ENCODE measurements at places on chromosomes 13 and 19. TPM values are rescaled to one million over a fixed set of nuclear protein-coding genes. Genes with fewer than 3 reads are reported as not detected.

- DNase-seq: no peak
Observed at GRCh38 chr19:35565016-35565856, 1.8 kb upstream of the ATP4A start.

GRCh38 chr19:51382004-51382403 is 5.8 kb downstream of the LIM2 start:
- no peak for DNase-seq

DNA sequence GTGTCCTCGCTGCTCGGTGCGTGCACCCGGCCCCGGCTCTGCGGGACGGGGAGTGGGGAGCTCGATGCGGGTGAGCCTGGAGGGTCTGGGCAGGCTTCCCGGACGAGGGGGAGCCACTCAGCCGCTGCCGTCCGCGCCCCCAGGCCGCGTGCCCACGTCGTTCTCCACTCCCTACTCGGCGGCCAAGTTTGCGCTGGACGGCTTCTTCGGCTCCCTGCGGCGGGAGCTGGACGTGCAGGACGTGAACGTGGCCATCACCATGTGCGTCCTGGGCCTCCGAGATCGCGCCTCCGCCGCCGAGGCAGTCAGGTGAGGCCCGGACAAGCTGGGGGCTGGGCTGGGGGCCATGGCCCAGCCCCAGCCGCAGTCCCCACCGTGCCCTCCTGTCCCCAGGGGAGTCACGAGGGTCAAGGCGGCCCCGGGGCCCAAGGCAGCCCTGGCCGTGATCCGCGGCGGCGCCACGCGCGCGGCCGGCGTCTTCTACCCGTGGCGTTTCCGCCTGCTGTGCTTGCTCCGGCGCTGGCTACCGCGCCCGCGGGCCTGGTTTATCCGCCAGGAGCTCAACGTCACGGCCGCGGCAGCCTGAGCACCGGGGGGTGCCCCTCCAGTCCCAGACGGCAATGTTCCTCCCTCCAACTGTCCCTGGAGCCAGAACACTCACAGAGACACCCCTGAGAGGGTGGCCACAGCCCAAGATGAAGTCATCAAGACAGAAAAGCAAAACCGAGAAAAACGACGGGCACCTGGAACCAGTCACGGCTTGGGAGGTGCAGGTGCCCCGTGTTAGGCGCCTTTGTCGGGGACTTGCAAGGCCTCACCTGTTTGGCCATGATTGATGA is 2.5 kb upstream of the RPL36 start:
- no peak for DNase-seq

- peak; percentile 53 for DNase-seq
Observed at GRCh38 chr13:51584731-51585672, 740 bp downstream of the WDFY2 start.

TIMM44 gene
- 95.9 TPM for total RNA-seq

DNA sequence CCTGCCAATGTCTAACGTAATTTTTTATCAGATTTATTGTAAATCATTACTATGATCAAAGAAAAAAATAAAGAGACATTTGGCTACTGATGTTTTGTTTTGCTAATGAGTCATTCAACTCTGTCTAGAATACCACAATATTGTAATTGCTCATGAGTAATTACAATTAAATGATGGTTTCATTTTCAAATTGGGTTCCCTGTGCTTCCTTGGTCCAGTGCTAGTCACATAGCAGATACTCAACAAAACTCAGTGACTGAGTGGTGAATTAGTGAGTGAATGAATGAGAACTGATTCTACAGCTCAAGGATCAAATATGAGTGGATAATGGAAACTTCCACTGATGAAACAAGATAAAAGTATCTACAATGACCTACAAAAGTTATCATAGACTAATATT is 304.7 kb downstream of the POU4F1 start:
- DNase-seq: no peak

ADGRE2 gene
- not detected for total RNA-seq

- no peak for DNase-seq
Observed at GRCh38 chr13:101660711-101661110, 208.2 kb downstream of the ITGBL1 start.

- no peak for DNase-seq
Observed at GRCh38 chr13:105144020-105144419, 1391.4 kb downstream of the EFNB2 start.

DNA sequence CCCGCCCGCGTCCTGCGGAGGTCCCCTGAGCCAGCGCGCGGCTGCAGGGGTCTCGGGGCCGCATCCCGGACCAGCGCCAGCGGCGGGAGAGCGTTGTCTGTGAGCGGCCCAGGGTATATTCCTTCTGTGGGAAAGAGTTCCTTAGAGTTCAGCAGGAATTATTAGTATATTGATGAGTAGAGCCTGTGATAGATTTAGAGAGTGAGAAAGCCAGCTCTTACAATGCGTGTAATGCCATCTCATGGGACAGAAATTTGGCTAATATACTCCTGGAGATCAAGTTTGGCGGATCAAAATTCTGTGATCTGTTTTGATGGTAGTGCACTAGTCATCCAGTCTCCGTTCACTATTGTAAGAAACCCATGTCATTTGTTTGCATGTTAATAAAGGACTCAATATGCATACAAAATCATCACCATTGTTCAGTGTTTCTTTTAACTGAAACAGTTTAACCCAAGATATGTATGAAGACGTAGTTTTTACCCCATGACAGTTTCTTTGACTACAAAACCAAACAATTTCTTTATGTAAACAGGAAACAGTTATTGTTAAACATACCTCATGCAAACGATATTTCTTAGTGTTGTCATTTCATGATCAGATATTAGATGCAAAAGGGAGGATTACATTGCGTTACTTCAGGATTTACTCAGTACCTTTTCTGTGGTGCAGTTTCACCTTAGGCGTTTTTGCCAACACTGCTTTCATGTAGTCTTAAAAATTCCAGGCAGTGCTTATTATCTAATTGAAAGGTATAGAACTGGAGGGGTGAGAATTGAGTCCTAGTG is 9.9 kb downstream of the TNFRSF19 start:
- DNase-seq: no peak

- DNase-seq: no peak
Observed at GRCh38 chr13:30463787-30464495, 1.8 kb downstream of the HMGB1 start.

- no peak for DNase-seq
Observed at GRCh38 chr13:82654861-82655855, 1227.1 kb downstream of the SLITRK1 start.

GRCh38 chr19:56291867-56292266 is 19.3 kb downstream of the EDDM13 start:
- no peak for DNase-seq

GRCh38 chr13:77776704-77777103 is 79.2 kb downstream of the SLAIN1 start:
- no peak for DNase-seq

COL4A2 gene
- total RNA-seq: 159 TPM

DNA sequence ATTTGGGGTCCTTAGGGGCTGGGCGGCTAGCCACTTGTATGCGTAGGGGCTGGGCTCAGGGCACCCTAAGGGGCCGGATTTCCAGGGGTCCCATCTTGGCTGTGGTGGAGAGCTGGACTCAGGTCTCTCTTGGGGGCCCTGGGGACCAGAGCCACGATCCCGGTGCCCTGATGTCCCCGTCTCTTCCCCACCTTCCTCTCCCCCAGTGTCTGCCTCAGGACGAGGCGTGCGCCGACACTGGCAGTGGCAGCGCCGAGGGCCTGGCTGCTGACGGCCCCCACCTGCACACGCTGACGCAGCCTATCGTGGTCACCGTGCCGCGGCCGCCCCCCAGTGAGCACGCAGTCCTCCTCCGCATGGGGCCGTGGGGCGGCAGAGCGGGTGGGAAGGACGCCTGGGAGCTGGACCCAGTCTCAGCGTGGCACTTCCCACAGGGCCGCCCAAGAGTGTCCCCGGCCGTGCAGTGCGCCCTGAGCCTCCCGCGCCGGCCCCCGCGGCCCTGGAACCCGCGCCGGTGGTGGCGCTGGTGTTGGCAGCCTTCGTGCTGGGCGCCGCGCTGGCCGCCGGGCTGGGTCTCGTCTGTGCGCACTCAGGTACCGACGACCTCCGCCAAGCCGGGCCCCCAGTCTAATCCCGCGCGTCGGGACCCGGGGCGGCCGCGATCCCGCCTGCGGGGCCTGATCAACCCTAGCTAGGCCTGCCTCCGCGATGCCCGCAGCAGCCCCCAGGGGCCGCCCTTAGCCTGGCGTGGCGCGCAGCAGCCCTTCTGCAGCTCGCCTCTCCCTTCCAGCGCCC is 2.7 kb upstream of the SNAPC2 start:
- DNase-seq: peak; percentile 58

DNA sequence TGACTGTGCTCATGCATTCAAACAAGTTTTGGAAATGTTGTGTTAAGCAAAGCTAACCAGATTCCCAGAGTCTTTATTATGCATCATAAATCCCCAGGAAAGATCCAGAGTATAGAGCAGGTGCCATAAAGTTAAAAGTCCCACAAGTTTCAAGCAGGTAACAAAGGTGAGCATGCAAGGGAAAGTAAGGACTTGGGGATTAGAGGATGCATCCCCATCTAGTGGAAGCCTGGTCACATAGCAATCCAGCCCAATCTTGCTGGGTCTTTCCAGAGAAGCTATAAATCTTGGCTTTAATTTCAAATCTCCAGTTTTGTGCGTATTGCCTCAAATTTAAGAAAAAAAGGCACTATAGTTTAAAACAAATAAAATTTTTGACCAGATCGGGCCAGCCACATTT is 72.7 kb downstream of the ZNF254 start:
- no peak for DNase-seq

ZNF626 gene
- 18.9 TPM for total RNA-seq

DNA sequence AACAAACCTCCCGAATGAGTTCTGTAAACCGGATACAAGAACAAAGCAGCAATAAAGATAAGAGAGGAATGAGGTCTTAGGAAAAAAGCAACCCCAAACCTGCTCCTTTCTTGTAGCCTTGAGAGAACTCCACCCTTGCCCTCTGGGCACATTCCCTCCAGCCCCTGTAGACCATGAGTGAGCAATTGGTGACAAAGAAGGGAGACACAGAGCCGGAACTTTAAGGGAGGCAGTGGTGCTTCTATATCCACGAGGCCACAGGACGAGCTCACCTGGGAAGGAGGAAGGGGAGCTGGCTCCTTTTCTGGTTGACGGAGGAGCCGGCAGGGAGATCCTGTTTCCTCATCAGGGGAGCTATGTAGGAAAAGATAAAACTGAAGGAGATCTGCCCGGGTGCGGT is 13.0 kb downstream of the BRME1 start:
- no peak for DNase-seq
